Liver (tissue), 10 donors: ENCODE measurements at places on chromosomes 1 and 21. TPM values are rescaled to one million over a fixed set of nuclear protein-coding genes. Genes with fewer than 3 reads are reported as not detected.

DNA sequence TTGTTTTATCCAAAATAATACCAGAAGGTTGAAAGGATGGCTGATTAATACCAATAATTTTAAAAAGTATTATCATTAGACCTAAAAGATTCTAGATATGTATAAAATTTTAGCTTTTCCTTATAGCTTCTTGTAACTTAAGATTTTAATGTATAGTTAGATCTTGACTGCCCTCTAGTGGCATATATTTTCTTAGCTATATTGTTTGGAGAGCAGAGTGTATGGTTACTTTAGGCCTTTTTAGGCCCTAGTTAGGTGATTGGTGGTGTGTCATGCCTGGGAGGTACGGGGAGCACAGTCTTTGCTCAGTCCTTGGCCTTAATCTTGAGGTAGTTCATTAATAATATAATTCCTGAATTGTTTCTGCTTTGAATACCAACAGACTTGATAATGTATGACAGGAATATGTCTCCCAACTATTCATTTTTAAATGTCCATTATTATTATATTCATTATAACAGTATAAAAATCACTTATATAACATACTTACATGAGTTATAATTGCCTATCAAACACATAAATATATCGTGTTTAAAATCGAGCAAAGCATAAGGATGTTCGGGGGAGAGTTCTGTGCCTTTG, 328.4 kb downstream of the ZP4 start:
- no peak for DNase-seq

DNA sequence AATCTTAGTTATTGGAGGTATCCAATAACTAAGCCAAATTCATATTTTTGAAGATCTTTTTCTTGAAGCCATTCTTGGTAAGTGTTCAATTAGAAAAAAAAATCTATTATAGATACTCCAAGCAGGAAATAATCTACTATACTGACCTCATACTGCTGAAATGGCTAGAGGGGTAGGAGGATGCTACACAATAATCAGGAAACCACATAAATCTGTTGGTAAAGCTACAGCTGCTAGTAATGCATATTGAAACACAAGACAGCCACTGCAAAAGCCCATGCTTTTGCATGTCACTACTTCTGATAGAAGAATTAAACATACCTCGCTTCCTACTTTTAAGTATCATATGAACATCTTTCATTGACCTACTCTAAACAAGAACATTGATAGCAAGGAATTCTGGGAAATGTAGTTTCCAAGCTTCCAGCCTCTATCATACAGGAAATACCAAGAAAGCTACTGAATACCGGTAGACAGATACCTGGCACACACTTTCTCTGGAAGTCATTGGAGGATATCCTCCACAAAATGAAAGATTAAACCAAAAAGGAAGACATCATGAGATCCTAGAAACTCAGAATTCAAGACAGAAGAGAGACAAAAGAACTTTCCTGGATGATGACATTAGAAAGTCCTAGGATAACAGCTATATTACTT, 103.0 kb upstream of the VAV3 start:
- no peak for DNase-seq

- DNase-seq, result no peak
Measured at GRCh38 chr1:57235730-57236510, 187.9 kb downstream of the DAB1 start.

DNA sequence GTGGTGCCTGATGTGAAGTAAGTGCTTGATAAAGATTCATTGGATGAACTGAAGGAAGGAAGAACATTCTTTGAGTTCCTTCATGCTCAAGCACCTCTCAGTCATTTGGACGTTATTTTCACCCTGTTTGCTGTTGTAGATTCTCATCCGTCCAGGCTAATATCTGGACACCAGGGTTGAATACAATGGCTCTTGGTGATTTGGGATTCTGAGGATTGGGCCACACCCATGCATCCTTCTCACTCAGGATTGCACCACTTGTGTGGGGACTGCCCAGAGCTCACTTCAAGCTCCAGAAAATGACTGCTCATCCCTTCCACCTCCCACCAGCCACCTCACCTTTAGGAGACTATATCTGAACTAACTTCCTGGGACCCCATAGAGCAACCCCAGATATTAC, 117.1 kb upstream of the IPO9 start:
- DNase-seq, result no peak

GRCh38 chr1:242524571-242525359, at the start of gene PLD5:
PLD5 (minus strand) TSS chr1:242524697.
- no peak for DNase-seq

- no peak for DNase-seq
Measured at GRCh38 chr1:77473690-77474089, 191.9 kb downstream of the AK5 start.

GRCh38 chr1:180981596-180982387, 40.9 kb downstream of the STX6 start:
- DNase-seq, result no peak

GRCh38 chr1:200147094-200147493, 119.6 kb downstream of the NR5A2 start:
- DNase-seq, result no peak

GRCh38 chr1:245939756-245940345, 567.2 kb downstream of the SMYD3 start:
- no peak for DNase-seq

DNA sequence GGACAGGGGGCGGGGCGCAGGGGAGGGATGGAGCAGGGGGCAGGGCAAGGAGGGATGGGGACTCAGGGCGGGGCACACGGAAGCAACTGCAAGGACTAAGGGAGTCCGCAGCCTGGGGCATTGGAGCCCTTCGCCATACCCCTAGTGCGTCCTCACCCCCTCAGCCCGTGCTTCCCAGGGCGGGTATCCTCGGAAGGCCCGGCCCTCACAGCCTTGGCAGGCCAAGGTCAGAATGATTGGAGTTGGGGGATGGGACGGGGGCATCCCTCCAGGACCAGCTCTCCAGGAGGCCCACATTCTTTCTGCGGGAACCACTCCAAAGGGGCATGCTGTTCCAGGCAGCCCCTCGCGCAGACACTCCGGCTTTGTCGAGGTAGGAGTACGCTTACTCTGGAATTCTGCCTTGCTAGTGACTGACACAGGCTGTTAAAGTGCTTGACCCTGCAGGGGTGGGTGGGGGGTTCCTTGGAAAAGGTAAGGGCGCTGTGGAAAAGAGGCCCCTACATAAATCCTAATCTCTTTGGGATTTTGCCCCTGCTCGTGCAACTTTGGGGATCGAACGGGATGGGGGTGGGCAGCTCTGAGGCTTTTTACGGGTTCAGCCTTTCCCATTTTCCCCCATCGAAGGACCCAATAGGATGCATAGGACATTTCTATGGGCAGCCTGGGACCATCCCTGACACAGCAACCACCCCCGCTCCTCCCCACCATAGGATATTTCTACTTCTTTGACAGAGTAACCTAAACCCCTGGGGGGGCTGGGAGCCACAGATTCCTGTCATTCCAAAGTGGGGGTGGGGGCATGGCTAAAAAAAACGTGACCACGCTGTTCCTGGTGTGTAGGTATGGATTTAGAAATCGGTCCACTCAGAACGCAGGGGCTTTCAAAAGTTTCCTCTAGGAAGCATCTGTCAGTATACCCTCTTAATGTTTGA, 738 bp upstream of the TRIM11 start:
- no peak for DNase-seq

DNA sequence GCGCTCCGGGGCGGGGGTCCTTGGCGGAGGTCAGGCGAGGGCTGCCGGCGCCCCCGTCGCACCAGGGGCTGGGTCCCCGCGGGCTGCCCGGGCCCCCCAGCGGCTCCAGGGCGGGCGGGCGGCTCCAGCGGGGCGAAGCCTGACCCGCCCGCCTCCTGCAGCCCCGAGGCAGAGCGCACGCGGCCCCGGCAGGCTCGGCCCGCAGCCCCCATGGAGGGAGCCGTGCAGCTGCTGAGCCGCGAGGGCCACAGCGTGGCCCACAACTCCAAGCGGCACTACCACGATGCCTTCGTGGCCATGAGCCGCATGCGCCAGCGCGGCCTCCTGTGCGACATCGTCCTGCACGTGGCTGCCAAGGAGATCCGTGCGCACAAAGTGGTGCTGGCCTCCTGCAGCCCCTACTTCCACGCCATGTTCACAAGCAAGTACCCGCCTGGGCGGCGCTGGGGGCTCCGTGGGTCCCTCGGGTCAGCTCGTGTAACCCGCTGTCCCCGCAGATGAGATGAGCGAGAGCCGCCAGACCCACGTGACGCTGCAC, 817 bp downstream of the KLHL17 start:
- no peak for DNase-seq

GRCh38 chr1:47645151-47645550, 207.3 kb downstream of the FOXD2 start:
- no peak for DNase-seq

GRCh38 chr1:25927521-25928265, 21.5 kb upstream of the STMN1 start:
- no peak for DNase-seq

- DNase-seq, result no peak
Measured at GRCh38 chr1:5570931-5571330, 421.3 kb downstream of the NPHP4 start.

DNA sequence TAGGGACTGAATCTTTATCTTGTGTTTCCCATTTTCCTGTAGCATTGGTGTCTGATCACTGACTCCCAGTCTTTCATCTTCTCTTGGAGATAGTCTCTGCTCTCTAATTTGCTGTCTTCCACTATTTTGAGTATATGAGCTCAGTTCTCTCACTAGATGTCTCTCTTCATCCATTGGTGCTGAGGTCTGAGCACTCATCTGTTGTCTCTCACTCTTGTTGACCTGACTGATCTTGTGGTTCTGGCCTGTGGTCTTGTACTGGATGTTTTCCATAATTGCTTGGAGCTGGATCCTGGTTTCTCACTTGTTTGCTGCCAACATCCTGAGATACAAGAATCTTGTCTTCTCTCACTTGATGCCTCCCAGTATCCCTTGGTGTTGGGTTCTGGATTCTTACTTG, 25.1 kb upstream of the S100A11 start:
- no peak for DNase-seq

DNA sequence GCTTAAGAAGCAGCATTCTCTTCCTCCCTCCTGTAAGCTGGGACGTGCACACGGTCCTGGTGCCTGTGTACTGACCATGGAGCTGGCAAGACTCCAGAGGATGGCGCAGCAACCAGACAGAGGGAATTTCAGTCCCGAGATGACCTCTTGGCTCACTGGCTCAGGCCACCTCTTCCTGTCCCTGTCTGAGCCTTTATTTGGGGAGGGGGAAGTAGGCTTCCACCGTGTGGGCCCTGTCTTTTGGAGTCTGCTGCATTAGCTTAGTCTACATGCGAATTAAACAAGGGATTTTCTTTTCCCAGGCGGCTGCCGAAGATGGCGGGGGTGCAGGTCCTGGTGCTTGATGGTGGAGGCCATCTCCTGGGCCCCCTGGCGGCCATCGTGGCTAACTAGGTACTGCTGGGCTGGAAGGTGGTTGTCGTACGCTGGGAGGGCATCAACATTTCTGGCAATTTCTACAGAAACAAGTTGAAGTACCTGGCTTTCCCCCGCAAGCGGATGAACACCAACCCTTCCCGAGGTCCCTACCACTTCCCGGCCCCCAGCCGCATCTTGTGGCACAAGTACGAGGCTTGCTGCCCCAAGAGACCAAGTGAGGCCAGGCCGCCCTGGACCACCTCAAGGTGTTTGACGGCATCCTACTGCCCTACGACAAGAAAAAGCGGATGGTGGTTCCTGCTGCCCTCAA, 10.2 kb downstream of the IL24 start:
- peak; percentile 38 for DNase-seq

Gene C8A
- total RNA-seq, result 669 TPM

Gene FCMR
- total RNA-seq, result 0.70 TPM

Gene RAB42
- 5.9 TPM for total RNA-seq

Gene GJC2
- 0.79 TPM for total RNA-seq

Gene RIPPLY3
- 0.08 TPM for total RNA-seq

Gene POU3F1
- total RNA-seq, result not detected
